ENCODE measurements at places on chromosomes 3 and 15.

DNA sequence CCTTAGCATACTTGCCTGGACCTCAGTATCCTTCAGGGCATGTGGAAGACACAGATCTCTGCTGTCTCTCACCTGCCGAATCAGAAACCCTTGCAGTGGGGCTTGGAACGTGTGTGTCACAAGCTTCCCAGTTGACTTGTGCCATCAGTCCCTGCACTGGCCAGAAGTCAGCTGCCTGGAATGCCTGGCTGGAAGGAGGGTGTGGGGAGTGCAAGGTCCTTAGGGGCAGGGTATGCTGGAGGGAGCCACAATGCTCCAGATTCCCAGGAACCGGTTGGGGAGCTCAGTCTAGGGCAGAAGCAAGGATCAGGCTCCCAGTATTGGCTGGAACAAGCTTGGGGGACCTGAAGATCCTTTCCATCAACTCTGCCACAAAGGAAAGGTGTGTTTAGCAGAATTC lies 27.1 kb downstream of the SPSB4 start:
- no peak for DNase-seq

DNA sequence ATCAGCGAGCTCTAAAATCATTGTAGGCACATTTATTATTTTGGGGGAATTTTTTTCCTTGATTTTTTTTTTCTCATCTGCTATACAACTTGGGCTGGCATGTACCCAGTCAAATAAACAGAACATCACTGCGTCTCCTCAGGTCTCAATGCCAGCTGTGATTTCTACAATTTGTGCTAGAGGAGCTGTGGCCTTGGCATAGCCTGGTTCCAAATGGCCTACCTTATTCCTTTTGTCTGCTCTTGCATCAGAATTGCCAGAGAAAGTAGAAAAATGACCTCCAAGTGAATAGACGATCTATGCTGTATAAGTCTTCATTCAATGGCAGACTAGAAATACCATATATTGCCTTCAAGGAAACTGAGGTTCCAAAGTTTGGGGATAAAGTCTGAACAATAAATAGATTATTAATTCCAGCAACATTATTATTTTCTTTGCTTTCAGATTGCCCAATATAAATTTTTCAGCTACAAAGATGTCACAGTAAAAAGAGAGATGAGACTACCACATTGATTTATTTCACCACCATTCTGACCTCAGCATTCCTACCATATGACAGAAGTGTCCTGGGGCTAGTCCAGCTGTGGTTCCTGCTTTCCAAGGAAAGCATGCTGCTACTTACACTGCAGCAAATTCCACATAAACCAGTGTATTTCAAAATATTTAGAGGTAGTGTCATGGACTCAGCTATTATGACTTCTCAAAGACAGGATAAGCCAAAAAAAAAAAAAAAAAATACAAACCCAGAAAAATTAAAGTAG lies 493.9 kb upstream of the ZNF385D start:
- DNase-seq = no peak

- no peak for DNase-seq
Measured at GRCh38 chr3:171093462-171093861, 66.9 kb upstream of the SLC2A2 start.

DNA sequence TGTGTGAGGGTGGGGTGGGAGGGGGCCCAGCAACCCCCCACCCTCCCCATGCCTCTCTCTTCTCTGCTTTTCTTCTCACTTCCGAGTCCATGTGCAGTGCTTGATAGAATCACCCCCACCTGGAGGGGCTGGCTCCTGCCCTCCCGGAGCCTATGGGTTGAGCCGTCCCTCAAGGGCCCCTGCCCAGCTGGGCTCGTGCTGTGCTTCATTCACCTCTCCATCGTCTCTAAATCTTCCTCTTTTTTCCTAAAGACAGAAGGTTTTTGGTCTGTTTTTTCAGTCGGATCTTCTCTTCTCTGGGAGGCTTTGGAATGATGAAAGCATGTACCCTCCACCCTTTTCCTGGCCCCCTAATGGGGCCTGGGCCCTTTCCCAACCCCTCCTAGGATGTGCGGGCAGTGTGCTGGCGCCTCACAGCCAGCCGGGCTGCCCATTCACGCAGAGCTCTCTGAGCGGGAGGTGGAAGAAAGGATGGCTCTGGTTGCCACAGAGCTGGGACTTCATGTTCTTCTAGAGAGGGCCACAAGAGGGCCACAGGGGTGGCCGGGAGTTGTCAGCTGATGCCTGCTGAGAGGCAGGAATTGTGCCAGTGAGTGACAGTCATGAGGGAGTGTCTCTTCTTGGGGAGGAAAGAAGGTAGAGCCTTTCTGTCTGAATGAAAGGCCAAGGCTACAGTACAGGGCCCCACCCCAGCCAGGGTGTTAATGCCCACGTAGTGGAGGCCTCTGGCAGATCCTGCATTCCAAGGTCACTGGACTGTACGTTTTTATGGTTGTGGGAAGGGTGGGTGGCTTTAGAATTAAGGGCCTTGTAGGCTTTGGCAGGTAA lies 8.1 kb downstream of the FAM131A start:
- peak; percentile 83 for DNase-seq

DNA sequence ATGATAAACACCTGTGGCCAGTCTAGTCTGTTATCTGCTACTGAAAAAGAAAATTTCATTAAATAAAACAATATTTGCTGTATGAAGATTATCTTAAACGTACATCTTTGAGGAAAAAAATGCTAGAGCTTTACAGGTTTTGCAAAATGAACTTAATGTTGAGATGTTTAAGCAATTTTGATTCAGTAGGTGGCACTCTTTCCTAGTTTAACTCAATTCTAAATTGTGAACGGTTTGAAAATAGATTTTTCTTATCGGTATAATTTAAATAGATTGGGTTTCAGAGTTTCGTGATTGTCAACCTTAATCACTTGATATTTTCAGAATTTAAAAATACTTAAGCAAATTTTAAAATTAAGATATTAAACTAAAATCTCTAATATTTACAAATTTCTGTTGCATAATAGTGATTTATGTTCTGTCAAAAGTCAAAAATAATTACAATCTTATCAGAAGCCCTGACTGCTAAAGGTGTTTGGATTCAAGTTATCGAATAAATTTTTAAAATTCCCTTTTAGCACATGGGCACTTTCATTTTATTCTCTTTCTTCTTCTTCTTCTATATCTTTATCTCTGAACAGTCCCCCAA lies 7.0 kb upstream of the RNF111 start:
- no peak for DNase-seq

DNA sequence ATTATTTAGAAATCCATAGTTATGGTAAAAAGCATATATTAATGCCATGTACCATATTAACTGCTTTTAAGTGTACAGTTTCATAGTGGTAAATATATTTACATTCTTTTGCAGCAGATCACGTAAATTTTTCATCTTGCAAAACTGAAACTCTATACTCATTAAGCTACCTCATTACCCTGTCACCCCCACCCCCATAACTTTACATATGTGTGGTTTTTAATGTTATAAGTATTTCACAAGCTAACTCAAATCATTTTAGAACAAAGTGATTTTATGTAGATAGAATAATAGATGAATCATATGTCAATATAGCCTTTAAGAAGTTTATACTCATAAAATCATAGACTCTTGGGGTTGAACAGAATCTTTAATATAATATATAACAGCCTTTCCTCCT lies 7.1 kb upstream of the TP63 start:
- no peak for DNase-seq

All from HL-60 (cell line).